ENCODE measurements at places on chromosomes 11 and 22.
A peak's percentile ranks its signal among the peaks of the same experiment; 100 is the strongest.

- no peak for DNase-seq
Measured at GRCh38 chr11:57792870-57793269, 31.3 kb downstream of the CTNND1 start.

- no peak for DNase-seq
Measured at GRCh38 chr11:2402890-2403645, 2.5 kb downstream of the TSSC4 start.

- DNase-seq = no peak
Measured at GRCh38 chr22:26642465-26643417, 14.6 kb upstream of the MIAT start.

DNA sequence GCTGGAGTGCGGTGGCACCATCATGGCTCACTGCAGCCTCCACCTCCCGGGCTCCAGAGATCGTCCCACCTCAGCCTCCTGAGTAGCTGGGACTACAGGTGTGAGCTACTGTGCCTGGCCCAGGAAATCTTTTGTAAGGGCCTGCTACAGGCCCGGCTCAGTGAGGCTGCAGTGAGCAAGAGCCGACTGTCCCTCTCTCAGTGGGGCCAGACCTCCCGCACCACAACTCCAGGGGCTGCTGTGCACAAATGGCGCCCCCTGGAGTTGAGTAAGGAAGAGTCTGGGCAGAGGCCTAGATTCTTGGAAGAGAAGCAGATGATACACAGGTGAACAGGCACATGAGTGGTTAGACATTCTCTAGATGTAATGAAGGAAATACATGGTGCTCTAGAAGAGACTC lies 7.0 kb downstream of the SERHL2 start:
- DNase-seq = no peak

- DNase-seq = no peak
Measured at GRCh38 chr22:48125416-48125815, 1363.0 kb downstream of the TBC1D22A start.

DNA sequence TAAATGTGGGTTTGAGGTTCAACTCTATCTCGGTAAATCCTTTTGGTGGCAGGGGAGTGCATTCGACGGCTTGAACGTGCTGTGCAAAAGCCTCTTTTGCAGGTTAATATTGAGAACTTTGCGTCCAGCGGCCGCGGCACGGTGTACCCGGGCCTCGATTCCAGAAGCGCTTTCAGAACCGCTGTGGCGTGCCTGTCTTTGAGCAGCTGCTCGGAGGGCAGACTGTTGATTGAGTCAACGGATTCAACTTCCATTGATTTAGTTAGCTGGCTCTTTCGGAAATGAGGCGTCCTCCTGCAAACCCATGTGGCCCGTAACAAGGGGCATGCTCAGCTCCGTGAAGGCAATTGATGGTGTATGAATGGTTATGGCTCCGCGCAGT lies 1247.8 kb downstream of the BRD1 start:
- no peak for DNase-seq

- no peak for DNase-seq
Measured at GRCh38 chr22:41857155-41857859, 24.4 kb downstream of the SREBF2 start.

DNA sequence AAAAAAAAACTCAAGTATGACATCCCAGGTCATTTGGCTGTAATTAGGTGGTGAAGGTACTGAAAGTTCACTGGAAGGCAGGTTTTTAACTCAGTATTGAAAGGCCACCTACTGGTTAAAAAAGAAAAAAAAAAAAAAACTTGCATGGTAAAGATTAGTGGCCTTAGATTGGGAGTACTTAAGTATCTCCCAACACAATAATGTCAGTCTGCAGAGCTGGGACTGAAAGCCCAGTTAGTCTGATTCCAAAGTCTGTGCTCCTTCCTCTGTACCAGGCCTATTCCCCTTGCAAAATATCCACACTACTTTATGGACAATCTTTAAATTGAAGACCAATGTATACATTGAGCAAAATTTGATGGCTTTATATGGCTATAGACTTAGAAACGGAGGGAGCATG lies 85.5 kb downstream of the NOX4 start:
- DNase-seq = no peak

GRCh38 chr11:69642549-69642912 lies 1.6 kb downstream of the CCND1 start:
- DNase-seq = no peak

DNA sequence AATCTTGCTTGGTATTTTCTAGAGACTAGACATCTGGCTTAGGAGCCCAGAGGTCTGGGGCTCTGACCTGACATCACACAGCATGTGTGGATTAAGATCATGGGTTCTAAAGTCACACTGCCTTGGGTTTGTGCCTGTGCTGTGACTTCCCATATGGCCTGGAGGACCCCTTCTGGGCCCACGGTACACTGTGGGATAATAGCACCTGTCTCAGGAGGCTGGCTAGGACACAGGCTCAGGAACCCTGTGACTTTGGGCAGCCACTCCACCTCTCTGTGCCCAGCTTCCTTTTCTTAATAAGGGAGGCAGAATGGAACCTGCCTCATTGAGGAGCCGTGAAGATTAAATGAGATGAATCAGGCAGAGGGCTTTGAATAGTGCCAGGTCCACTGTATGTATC lies 99.2 kb upstream of the B3GAT1 start:
- no peak for DNase-seq

DNA sequence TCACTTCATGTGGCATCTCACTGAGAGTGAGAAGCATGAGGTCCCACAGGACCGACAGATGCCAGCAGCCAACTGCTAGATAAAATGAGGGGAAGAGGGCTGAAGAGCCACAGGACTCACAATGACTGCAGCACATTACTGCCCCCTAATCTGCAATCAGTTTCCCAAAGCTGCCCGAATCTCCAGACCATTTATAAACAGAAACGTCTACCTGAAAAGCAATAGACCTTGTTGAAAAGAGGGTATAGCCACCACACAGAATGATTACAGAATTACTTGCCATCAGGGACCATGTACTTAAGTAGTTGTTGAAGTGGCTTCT lies 12.4 kb upstream of the TEF start:
- no peak for DNase-seq

DNA sequence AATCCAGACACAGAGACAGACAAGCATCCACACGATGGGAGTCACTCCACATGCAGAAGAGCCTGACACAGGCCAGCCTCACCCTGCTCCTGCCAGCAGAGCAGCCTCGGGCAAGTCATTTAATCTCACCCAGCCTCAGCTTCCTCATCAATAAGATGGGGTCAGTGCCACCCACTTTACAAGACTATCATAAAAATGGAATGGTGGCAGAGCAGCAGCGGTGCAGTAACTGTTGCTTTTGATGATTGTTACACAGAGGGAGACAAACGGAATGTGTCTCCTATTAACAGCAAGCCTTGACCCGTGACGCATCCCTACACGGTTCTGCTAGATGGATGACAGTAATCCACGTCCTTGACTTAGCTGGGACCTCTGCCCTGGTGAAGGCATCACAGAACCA lies 26.0 kb upstream of the ARFGAP3 start:
- no peak for DNase-seq

GRCh38 chr11:20068691-20069090 lies 91.6 kb downstream of the DBX1 start:
- no peak for DNase-seq

- no peak for DNase-seq
Measured at GRCh38 chr11:44885919-44886789, 64.5 kb downstream of the TP53I11 start.

- no peak for DNase-seq
Measured at GRCh38 chr11:20474882-20475517, 87.5 kb downstream of the PRMT3 start.

DNA sequence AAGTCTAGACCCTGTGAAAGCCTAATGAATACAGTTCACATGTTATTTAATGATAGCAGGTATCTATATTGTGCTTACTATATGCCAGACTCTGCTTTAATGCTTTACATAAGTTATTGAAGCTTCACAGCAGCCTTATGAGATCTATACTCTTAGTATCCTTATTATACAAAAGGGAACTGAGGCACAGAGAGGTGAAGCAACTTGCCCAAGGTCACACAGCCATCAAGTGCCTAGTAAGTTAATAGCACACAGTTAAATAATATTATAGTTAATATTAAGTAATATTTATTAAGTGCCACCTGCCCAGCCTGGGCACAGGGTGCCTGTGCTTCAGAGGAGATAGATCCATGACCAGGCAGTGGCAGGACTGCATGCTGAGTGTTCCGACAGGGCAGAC lies 78.1 kb downstream of the TP53I11 start:
- no peak for DNase-seq

- no peak for DNase-seq
Measured at GRCh38 chr11:122656073-122656630, 630 bp downstream of the UBASH3B start.

GRCh38 chr11:57764972-57765371 lies 3.4 kb downstream of the CTNND1 start:
- DNase-seq = no peak

GRCh38 chr11:44711113-44711786 lies 15.5 kb upstream of the TSPAN18 start:
- no peak for DNase-seq

DNA sequence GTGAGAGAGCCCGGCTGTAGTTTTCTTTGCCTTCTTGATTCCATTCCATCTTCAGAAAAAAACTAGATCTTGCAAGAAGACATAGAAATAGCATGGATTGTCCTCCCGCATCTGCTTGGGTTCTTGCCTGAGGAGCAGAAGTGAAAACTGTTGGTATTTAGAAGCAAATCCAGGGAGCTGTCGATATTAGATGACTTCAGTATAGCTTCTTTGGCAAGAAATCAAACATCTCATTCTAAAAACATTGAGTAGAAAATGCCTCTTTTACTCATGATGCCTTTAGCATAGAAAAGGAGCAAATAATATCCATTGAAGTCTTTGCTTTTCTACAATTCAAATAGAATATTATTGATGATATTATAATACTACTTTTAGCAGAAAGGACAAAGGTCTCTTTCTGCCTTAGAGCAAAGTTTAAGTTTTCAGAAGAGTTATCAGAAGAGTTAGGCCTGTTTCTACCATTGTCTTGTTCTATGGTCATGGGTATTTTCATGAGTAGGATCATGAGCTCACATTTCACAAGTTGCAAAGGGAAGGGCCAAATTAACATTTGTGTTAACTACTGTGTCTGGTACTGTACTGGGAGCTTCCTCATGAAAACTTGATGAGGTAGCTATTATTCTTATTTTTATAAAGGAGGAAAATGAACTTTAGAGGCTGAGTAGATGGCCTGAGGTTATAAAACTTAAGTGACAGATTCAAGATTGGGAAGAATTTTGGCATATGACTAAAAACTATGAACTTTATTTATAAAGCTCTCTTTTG lies 49.7 kb downstream of the EXT2 start:
- peak; percentile 9 for DNase-seq

GRCh38 chr22:44396727-44397722 lies 84.3 kb upstream of the SHISAL1 start:
- DNase-seq = no peak

GRCh38 chr22:36301851-36302250 lies 48.9 kb downstream of the APOL1 start:
- no peak for DNase-seq

DNA sequence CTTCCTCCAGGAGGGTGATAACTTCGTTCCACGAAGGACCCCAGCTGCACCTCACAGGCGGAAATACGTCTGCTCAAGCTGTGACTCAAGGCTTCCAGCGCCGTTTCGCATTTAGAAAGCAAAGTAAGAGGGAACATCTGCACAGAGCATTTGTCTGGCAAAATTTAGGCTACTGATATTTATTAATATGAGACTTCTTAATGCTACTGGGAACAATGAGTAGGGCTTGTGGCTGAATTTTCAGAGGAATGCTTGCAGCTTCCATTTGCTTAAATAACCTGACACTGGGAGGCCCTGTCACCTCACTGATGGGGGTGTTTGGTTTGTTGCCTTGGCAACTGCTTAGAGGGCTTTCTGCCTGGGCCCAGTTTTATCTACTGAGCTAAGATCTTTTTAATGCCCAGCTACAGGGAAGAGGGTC lies 14.7 kb upstream of the ST14 start:
- no peak for DNase-seq

- DNase-seq = no peak
Measured at GRCh38 chr11:94154095-94154856, 25.6 kb downstream of the PANX1 start.

- DNase-seq = no peak
Measured at GRCh38 chr11:129767827-129768226, 47.8 kb upstream of the TMEM45B start.

DNA sequence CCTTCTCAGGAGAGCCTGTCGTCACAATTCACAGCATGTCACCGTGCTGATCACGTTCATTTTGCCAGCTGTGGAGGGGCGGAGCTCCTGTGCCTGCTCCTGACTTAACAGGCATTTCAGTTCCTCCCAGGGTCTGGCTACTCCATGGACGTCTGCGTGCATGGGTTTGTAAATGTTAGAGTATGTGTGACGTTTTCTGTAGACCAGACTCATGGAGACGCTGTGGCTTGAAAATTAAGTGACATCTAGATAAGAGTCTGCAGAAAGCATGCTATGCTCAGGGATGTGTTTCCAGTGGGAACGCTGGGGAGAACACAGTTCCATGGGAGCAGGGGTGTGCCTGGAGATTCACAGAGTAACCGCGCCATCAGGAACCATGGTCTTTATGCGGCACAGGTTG lies 804.0 kb downstream of the TBC1D22A start:
- DNase-seq = no peak

- no peak for DNase-seq
Measured at GRCh38 chr11:1197886-1198560, 24.8 kb upstream of the MUC5B start.

DNA sequence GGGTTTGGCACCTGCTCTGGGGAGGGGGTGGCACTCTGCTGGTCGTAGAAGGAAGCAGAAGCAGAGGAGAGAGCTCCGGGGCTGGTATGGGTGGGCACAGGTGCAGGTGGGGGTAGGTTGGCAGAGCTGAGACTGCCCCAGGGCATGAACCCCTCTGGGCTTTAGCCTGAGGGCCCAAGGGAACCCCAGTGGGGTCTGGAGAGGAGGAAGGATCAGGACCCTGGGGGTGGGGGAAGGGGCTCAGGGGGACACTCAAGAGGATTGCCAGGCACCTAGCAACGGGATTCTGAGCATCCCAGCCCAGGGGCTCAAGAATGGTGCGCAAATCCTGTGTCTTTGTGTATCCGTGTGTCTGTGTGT lies 6.3 kb downstream of the ALDH3B2 start:
- DNase-seq = no peak

- no peak for DNase-seq
Measured at GRCh38 chr11:117171404-117172061, 7.0 kb upstream of the SIDT2 start.

GRCh38 chr11:121636081-121636799 lies 183.5 kb upstream of the SORL1-AS1 start:
- no peak for DNase-seq

GRCh38 chr11:10716543-10717259 lies 23.1 kb upstream of the IRAG1 start:
- DNase-seq = no peak

DNA sequence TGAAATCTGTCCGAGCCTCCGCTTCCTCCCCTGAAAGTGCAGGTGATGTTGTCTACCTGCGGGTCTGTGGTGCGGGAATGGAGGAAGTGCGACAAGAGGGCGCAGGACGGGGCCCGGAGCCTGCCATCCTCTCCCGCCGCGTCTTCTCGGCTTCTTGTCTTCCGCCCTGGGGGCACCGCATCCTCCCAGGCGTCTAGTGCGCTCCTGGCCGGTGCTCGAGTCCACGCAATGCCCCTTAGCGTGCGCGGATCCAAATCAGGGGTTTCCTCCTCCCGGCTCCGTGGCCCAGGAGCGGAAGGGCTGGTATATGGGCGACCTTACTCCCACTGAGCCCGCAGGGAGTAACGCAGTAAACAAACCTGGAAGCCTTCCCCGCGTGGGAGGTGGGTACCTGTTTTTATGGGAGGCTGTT lies 405 bp downstream of the SFI1 start:
- no peak for DNase-seq
